Dorsolateral prefrontal cortex (tissue), 122 donors: ENCODE measurements at places on chromosomes 2 and 18. TPM values are rescaled to one million over a fixed set of nuclear protein-coding genes. Genes with fewer than 3 reads are reported as not detected.

Gene KCNG2
- total RNA-seq = 0.86 TPM

Gene MC4R
- 2.4 TPM for total RNA-seq

Gene COL5A2
- total RNA-seq = 22.5 TPM

Gene ZNF396
- total RNA-seq = 5.3 TPM

Gene BOLL
- not detected for total RNA-seq
